Right forelimb (tissue), 1 donor: ENCODE measurements at places on chromosomes 4 and X.

- DNase-seq, result no peak
These were observed 42.5 kb upstream of the BBS12 start for GRCh38 chr4:122689972-122690371.

- DNase-seq, result no peak
These were observed 28.2 kb downstream of the SAT1 start for GRCh38 chrX:23811108-23811651.

- no peak for DNase-seq
These were observed 74.7 kb upstream of the GPM6B start for GRCh38 chrX:13891377-13892140.

DNA sequence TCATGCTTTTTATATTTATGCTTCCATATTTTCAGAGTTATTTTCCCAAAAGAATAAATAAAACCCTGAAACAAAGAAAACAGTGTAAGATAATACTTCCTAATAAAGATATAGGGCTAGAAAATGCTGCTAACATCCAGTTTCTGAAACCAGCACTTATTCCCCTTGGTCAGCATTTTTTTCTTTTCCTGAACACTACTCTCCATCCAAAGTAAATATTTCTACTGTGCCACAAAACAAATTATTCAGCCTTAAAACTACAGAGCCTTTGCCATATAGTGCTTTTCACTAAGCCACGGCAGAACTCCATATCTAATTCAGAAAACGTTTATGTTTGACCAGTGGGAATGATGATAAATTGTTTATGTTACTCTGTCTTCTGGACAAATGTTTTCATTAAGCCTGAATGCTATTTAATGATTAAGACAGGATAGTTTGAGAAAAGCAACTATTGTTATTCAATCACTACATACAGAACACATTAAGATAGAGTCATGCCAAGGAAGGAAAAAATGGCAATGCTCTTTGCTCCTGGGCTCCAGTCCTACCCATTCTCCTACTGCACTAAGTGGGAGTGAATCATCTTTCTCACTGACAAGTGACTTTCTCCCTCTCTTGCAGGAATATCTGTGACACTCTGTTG, 723.9 kb downstream of the FAT4 start:
- DNase-seq, result no peak

DNA sequence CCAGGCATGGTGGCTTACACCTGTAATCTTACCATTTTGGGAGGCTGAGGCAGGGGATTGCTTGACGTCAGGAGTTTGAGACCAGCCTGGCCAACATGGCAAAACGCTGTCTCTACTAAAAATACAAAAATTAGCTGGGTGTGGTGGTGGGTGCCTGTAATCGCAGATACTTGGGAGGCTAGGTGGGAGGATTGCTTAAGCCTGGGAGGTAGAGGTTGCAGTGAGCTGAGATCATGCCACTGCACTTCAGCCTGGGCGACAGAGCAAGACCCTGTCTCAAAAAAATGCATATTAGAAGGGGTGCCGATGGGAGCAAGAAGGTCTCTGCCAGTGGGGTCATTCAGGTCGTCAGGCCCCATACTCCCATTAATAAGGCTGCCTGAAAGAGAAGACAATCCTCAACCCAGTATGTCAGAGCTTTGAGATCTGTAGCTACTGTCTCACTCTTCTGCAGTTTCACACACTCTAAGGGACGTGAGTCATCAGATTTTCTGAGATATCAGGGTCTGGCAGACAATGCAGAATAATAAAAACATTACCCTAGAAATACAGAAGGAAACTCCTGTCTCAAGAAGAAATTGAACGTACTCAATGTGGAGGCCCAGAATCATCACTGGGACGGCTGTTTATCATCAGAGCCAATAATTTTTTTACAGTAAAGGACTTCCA, 176.7 kb upstream of the FAT1 start:
- DNase-seq, result no peak

- DNase-seq, result no peak
These were observed 76.7 kb downstream of the CLCN5 start for GRCh38 chrX:49999087-49999486.

DNA sequence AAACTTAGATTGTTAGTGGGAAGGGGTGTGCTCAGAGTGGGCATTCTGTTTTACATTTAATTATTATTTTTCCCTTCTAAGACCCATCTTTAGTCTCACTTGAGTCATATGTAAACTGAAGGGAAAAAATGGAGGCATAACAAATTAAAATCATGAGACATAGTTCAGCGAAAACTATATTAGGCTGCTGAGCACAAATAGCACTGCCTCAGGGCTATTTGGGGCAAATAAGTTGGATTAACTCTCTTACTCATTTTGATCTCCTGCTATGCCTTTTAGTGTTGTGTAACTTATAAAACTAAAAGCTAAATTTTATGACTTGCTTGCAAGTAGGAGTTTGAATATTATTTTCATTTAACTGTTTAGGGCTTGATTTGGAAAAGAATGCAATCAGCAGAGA, 1329.2 kb upstream of the PCDH7 start:
- DNase-seq, result no peak

DNA sequence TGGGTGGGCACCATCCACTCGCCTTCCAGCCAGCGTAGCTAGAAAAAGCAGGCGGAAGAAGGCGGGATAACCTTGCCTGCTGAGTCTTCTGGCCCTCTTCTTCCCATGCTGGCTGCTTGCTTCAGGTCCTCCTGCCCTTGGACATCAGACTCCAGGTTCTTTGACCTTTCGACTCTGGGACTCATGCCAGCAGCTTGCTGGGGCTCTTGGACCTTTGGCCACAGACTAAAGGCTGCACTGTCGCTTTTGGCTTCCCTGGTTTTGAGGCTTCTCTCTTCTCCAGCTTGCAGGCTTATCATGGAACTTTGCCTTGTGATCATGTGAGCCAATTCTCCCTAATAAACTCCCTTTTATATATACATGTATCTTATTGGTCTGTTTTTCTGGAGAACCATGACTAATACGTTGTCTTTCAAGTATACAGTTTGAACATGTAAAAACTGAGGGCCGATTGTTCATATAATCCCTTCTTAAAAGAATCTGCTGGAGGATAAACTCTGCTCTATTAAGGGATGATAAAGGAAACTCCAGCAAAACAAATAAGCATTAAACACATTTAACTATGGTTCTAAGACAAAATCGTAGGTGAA, 116.6 kb upstream of the LCORL start:
- no peak for DNase-seq

GRCh38 chr4:146470604-146471003, 51.1 kb downstream of the SLC10A7 start:
- DNase-seq, result no peak

- DNase-seq, result no peak
These were observed 151.8 kb upstream of the BCOR start for GRCh38 chrX:40249582-40249981.

- DNase-seq, result peak; percentile 96
These were observed at the start of gene UFSP2 for GRCh38 chr4:185425647-185426352. Gene UFSP2 (minus strand): TSS chr4:185425964. CDS start chr4:185425868, 96 bp downstream.

DNA sequence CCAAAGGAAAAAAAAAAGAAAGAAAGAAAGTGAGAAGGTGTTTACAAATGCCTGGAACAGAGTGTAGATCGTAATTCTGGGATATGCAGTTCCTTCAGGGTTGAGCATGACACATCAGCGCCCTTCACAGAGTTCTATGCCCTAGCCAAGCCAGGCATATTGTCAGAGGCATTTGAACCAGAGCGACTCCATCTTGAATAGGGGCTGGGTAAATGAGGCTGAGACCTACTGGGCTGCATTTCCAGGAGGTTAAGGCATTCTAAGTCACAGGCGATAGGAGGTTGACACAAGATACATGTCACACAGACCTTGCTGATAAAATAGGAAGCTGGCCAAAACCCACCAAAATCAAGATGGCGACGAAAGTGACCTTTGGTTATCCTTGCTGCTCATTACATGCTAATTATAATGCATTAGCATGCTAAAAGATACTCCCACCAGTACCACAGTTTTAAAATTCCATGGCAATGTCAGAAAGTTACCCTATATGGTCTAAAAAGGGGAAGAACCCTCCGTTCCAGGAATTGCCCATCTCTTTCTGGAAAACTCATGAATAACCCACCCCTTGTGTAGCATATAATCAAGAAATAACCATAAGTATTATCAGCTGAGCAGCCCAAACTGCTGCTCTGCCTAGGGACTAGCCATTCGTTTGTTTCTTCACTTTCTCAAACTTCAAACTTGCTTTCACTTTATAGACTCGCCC, 23.5 kb upstream of the LRBA start:
- DNase-seq, result no peak

GRCh38 chrX:40933132-40933705, 152.0 kb upstream of the USP9X start:
- DNase-seq, result no peak

DNA sequence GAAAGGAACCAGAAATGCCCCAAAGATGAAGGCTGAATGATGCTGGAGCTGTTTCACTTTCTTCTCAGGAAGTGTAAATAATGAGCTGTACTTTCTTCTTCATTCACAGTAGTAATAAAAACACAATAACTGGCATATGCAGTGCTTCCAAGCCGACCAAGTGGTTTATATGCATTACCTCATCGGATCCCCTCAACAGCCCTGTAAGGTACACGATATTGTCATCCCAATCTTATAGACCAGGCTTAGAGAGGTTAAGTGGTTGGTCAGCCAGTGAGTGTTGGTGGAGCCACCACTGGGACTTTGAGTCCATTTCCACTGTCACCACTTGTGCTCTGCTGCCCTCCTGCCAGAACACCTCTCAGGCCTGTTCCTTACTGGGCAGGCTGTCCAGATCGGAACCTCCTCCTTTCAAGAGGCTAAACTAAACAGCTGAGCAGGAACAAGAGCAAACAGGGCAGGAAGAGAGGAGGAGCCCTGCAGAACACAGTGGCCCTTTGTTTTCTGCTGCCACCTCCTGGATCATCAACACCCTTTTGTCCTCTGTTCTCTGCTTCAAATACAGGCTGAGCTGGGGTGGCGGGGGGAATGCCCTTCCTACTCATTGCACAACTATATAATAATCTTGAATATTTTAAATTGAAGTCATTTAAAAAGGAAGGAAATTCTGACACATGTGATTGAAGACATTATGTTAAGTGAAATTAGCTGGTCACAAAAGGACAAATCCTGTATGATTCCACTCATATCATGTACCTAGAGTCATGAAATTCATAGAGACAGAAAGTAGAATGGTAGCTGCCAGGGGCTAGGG, 112.5 kb upstream of the ATP6AP2 start:
- peak; percentile 44 for DNase-seq

- no peak for DNase-seq
These were observed 70.3 kb downstream of the ARL9 start for GRCh38 chr4:56575820-56576429.

DNA sequence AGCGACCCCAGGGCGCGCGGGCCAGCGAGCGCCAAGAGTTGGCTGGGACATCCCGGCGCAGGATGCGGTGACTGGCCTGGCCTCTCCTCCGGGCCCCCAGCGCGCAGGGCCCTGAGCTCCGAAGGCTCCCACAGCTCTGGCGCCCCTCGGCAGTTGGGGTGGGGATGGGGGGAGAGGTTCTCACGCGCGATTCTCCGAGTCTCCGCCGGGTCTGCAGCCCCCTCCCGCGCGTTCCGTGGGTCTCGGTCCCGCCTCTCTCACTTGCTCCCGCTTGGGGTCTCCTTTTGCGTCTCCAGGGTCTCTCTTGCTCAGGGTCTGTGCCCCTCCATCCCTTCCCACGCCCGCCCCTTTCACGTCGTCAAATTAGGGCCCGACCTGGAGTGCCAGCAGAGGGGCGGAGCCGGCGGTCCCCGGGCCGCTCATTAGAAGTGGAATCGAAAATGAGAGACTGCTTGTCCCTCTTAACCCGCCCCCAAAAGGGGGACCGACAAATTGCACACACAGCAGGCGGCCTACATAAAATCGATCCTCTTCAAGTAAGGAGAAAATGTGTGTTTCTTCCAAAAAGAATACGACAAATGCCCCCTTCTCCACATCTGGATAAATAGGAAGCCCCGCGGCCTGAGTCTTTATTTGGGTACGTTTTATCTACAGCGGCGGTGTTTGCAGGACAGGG, 877 bp upstream of the NKX1-1 start:
- DNase-seq, result peak; percentile 20
